Stimulated activated CD8-positive, alpha-beta memory T cell treated with anti-CD3 and anti-CD28 coated beads, Interleukin-12 subunit alpha, Interleukin-12 subunit beta, amount 100 ng/mL, for 1 hour (primary cell): ENCODE measurements at places on chromosomes 7 and 10.

GRCh38 chr7:68348401-68348800 is 1249.9 kb upstream of the AUTS2 start:
- DNase-seq: no peak

DNA sequence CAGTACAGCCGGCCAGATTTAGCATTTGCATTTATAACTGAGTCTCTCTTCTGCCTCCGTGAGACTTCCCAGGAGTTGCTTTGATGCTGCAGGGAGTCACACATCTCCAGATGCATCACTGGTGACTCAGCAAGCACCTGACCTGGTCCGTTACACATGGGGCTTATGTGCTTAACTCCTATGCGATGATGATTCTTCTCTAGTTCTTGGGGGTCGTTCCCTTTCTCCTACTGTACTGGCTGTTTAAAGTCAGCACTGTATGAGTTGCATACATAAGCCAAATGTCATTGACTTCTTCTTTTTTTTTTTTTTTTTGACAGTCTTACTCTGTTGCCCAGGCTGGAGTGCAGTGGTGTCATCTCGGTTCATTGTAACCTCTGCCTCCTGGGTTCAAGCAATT is 13.0 kb upstream of the AKR1E2 start:
- no peak for DNase-seq

- no peak for DNase-seq
Observed at GRCh38 chr10:26499426-26499825, 61.3 kb downstream of the APBB1IP start.

DNA sequence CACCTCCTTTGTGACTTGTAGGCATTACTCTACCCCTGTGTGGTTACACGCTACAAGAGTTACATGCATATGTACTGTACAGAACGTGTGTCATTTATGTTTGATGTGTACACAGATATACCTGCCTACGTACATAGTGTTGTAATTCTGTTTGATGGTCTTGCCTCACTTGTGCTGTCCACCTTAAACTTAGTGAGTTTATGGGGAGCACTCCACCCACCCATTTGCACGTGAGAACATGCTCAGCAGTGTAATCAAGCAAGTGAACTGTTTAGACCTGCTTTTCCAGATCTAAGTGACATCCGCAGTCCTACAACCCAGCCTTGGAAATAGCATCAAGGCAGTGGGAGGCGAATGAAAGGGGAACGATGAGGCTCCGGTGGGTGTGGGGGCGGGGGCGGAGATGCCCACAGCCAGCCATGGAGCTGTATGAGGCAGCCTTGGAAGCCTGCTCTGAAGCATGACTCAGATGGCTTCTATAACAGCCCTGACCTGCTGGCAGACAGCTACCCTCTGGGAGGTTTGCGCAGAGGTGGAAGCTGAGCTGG is 52.1 kb downstream of the SUFU start:
- no peak for DNase-seq

DNA sequence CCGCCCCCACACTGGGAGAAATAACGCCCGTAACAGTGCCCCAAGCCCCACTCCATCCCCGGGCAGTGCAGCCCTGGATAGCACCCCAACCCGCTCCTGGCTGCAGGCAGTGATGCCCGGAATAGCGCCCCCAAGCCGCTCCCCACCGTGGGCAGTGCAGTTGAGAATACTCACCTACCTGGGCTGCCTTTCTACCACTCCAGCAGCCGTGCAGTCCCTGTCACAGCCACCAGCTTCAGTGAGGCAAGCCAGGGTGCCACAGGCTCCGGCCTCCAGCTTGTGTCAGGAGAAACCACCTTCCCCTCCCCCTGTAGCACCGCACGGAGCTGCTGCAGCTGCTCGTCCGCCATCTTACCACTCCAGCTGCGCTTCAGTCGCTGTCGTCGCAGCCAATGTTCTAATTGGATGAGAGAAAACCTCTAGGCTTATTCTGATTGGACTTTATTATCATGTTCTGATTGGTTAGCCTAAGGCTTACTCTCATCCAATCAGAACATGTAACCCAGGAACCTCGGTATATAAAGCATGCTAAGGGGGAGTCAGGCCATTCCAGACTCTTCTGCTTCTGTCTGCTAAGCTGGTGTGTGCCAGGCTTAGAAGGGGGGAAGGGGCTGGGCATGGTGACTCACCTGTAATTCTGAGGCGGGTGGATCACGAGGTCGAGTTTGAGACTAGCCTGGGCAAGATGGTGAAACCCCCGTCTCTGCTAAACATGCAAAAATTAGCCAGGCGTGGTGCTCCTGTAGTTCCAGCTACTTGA is 53.2 kb upstream of the ZNF33B start:
- no peak for DNase-seq

DNA sequence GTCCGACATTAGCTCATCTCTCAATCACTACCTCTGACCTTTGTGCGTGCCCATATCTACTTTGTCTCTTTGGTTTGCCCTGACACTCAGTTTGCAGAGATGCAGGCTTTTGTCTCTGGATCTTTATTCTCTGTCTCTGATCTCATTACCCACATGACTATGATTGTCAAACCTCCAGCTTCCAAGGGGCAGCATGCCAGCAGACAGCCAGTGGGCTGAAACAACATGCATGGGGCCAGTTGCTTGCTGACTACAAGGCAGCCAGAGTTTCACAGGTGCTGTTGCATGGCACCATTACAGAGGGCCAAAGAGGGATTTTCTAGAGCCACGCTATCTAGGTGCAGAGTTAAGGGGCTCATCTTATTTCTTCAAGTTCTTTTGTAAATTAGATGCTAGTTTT is 146.2 kb downstream of the SPAG6 start:
- no peak for DNase-seq

DNA sequence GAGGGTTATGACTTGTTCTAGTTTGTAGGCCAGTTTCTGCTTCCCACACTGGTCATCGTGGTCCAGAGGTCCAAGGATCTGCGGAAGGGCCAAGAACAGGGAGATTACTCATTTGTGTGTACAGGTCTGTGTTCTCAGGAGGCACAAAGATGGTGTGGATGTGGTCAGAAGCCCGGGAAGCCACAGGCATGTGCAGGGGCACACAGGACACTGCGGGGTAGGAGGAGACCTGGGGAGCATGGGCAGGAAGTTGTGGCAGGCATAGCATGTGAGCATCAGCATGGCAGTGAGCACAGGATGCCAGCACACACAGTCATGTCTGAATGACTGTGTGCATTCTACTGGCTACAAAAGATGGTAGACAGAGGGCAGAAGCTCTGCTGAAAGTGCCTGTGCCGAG is 445.8 kb downstream of the PLXNA4 start:
- no peak for DNase-seq

GRCh38 chr10:118161461-118162246 is 114.9 kb upstream of the RAB11FIP2 start:
- DNase-seq: no peak

- no peak for DNase-seq
Observed at GRCh38 chr10:17022466-17022825, 107.2 kb downstream of the CUBN start.

DNA sequence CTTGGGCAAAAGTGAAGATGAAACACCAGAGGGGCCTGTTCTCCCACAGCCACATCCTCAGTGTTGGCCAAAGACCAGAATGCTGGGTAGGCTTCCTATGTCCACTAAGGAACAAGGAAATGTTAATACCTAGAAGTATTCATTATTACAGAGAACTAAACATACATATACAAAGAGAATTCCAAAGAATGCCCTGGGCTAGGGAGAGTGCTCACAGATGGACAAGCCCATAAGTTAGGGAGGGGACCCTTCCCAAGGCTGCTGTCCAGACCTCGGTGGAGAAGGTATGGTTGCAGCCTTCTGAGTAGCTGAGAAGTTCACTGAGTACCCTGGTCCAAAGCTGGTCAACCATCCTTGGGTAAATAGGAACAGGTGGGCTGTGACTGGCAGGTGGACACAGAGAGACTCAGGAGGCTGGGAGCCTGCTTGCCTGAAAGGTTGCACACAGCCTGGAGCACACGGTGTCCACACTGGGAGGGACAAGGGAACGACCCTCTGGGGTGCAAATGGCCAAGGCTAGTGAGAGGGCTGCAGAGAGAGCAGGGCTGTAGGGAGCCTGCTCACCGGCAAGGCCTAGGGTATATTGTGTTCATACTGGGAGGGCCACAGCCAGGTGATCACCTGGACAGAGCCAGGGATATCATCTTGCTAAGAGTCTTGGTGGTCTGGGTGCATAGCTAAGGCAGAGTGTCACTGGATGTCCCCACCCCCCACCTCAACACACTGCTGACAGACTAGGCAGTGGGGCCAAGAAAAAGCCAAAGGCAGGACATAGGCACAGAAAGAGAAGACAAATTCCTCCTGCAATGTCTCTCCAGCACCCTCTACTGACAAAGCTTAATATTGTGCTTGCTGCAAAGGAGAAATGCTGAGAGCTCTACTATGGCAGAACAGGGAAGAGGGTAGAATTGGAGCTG is 40.3 kb downstream of the CPVL start:
- DNase-seq: no peak

DNA sequence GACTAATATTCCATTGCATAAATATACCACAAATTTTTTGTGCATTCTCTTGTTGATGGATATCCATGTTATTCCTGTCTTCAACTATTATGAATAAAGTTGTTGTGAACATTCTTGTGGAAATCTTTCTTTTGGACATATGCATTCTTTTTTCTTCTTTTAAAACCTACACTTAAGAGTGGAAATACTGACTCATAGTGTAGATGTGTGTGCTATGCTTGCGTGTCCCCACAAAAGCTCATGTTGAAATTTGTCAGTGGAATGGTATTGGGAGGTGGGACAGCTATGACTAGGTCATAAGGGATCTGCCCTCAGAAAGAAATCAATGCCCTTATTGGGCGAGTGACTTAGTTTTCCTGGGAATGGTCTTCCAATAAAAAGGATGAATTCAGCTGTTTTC is 203.6 kb upstream of the PRSS58 start:
- DNase-seq: no peak

DNA sequence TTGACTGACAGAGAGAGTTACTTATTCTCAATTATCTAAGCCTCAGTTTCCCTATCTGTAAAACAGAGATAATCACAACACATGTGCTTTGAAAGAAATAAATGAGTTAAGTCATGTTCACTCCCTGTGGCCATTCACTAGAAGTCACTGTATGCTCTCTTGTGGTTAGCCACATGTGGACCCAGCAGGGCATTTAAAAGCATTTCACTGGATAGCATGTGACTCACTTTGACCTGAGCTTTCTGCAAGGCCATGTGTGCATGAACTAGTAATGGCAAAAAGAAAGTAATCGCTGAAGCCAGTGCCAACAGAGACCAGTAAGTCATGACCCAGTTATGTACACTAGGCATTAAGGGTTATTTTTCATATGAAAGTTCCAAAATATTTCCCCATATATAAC is 557.0 kb upstream of the IGFBP3 start:
- DNase-seq: no peak

- DNase-seq: no peak
Observed at GRCh38 chr7:72281308-72281707, 130.8 kb downstream of the CALN1 start.

DNA sequence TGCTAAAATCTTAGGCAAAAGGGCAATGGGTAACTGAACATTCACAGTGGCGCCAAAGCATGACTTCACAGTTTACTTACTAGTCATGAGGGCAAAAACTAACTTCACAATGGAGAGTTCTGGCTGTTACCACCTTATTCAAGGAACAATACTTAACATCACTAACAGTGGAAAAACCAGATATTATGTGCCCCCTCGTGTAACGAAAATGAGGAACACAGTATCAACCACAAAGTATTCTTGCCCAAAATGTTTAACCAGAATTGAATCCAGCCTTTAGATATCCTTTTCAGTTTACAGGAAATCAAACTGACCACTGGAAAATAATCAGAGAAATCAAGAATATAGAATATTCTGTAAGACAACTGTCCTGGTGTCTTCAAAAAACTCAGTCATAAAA is 9.5 kb downstream of the C7orf25 start:
- no peak for DNase-seq

GRCh38 chr10:126060261-126060931 is 164.0 kb downstream of the FANK1 start:
- no peak for DNase-seq

DNA sequence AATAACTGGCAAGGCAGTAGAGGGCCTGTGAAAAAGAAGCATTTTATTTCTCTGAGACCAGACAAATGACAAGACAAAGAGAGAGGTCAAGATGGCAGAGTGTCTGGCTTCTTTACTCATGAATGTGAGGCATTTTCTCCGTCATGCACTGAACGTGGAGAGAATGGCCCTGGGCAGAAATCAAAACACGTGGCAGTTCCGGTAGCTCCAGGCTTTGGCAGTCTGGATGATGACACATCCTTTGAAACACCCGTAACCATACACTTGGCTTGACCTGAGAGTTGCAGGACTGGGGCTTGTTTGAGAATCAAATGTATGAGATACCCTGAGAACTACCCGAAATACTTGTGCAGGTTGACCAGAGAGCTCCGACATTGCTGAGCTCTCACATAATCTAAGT is 537.6 kb downstream of the ACTR3B start:
- DNase-seq: no peak

GRCh38 chr7:26580064-26580591 is 284.3 kb downstream of the SKAP2 start:
- DNase-seq: no peak

DNA sequence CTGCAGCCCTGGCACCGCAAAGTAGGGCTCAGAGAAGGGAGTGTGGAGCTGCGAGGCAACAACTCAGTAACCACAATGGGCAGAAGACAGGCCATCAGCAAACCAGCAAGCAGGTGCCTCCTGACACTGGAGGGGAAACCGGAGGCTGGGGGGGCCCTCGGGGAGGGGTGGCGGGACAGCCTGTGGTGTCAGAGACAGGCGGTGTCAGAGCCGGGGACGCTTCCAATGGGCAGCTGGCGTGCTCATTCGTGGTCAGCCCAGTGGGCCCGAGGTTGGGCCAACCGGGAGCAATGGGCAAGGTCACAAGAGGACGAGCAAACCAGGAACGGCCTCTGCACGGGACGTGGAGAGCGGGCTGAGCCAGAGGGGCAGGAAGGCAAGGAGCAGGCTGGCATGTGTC is 158.1 kb downstream of the MAD1L1 start:
- no peak for DNase-seq

DNA sequence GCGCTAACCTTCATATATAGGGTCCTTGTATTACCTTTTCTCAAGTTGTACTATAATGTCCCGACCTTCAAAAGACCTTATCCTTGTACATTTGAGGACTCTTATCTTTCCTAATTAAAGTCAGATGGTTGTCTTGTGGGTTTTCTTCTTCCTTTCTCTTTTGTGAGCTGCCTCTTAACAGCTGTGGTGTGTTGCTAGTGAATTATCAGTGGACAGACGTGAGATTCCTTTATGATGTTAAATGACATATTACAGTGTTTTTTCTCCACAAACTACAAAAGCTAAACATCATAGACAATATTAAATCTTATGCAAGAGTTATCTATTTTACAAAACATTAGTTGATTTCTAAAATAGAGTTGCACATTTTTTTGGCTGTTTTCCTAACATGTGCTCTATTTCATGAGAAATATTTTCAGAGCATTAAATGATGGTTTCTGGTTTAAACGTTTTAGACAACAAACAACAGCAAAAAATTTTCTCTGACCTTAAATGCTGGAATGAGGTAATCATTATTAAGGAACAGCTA is 272.2 kb upstream of the NPVF start:
- DNase-seq: no peak
